ENCODE measurements at places on chromosomes 6 and 20.

- no peak for DNase-seq
Measured at GRCh38 chr6:35195120-35195780, 18.5 kb upstream of the SCUBE3 start.

DNA sequence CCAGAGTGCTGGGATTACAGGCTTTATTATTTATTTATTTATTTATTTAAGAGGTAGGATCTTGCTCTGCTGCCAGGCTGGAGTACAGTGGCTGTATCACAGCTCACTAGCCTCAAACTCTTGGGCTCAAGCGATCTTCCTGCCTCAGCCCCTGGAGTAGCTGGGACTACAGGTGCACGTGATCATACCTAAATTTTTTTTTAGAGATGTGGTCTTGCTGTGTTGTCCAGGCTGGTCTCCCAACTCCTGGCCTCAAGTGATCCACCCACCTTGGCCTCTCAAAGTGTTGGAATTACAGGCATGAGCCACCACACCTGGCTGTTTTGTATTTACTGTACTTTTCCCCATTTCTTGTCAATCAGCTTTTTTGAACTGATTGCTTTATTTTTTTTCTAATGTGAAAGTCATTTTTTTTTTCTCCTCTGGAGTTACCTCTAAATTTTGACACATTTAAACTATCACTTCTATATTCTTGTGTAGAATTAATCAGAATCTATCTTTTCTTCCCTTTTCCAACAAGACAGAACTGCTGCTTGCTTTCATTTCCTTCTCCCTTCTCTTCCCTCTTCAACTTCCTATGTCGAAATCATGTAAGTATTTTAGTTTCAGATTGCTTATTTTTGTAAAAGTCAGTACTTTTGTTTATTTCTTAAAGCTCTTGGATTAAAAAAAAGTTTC lies 12.0 kb downstream of the PANK2 start:
- no peak for DNase-seq

DNA sequence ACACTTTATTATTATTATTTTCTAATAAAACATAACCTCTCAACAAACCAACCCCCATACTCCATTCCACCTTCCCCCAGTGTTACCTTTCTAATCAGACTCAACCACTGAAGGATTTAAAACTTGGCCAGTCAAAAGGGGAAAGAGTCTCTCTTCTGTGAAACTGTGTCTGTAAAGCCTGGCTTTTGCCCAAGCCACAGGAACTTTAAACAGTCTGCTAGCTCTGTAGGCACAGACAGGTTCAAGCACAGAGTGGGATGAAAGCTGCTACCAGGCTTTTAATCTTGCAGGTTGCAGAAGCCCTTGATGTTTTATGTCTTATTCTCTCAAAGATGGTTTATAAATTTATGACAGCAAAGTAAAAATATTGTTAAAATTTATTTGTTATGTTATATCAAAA lies 585.7 kb downstream of the TENT5A start:
- no peak for DNase-seq

DNA sequence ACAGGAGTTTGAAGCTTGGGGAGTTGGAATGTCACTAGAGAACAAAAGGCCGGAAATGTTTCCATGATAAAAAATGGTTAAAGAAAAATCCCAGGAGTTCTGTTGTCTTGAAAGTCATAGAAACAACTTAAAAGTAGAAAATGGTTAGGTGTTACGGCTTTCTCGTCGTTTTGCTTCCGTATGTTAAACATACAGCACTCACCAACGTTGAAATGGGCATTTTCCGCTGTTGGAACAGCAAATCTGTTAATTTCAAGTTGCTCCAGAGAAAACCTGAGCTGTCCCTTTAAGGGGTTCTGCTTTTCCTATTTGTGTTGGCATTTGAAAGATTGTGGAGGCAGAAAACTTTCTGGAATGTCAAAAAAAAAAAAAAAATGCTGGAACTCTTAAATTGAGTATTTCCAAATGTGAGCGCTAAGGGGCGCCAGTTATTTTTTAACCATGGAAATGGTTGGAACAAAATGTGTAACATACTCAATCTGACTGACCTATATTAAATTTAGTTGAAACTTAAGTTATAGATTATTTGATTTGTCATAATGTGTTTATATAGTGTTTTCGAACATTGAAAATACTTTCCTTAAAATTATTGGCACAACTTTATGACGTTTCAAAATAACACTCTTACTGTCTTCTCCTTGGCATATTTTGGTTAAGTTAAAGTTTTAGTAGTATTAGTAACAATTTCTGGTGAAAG lies 2.2 kb downstream of the QKI start:
- no peak for DNase-seq

DNA sequence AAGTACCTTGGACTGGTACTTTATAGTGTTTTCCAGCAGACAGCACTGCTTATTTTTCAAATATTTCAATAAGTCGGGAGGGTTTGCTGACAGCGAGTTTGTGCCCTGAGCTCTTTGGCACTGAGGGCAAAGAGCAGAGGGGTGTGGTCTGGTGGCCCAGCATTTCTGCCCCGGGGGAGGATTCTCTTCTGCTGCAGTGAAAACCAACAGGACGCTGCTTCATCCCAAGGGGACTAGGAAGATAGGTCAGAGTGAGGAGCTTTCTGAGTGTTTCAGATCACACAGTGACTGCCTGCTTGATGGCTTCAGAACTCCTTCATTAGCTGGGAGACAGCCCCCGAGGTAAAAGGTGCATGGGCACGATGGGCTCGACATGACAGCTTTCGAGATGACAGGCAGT lies 8.6 kb downstream of the ULBP2 start:
- no peak for DNase-seq

All from stimulated activated CD8-positive, alpha-beta memory T cell treated with anti-CD3 and anti-CD28 coated beads, Interleukin-12 subunit alpha, Interleukin-12 subunit beta, amount 100 ng/mL, for 4 hours (primary cell).